H4 (cell line): ENCODE measurements at places on chromosomes 5 and 9. TPM values are rescaled to one million over a fixed set of nuclear protein-coding genes. Genes with fewer than 3 reads are reported as not detected.

The CCNO gene
- 1.4 and 2.4 TPM in 2 replicates for total RNA-seq

GRCh38 chr5:1274471-1274870 is 20.4 kb downstream of the TERT start:
- DNase-seq, result no peak

The MARCHF11 gene
- total RNA-seq, result not detected in 2 replicates

The SPATA31A3 gene
- not detected in 2 replicates for total RNA-seq
